ENCODE measurements at places on chromosomes 1 and 21.

DNA sequence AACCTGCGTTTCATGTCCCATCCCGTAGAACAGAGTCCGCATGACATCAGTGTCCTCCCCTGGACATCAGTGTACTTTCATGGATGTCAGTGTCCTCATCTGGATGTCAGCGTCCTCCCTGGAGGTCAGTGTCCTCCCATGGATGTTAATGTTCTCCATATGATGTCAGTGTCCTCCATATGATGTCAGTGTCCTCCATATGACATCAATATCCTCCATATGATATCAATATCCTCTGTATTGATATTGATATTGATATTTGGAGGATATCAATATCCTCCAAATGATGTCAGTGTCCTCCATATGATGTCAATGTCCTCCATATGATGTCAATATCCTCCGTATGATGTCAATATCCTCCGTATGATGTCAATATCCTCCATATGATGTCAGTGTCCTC, 284.9 kb downstream of the AJAP1 start:
- no peak for DNase-seq

- no peak for DNase-seq
Measured at GRCh38 chr21:17449701-17450100, 63.1 kb upstream of the CXADR start.

DNA sequence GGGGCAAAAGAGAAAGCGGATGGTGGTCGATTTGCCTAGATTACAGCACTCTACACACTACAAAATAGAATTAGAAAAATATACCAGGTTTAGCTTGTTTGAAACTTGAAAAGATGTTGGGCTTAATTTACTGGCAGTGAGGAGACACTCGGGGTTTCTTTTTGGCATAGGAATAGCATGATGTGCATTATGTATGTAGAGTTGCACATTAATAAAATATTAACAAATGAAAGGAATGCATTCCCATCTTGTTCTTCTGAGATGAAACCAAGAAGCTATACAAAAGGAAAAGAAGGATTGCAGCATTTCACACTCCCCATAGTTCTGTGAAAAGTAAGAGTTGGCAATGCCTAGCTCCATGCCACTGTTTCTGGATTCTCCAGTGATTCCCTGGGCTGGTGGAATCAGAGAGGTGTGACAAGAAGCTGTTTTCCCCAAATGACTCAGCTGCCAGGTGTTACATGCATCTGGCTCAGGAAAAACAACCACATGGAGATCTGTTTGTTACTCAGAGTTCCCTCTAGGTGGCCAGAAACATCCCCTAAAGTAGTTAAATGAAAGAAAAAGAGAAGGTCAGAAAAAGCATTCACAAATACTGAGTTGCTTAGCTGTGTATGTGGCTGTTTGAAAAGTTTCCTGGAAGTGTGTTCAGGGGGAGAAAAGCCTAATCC, 115.6 kb downstream of the UCK2 start:
- no peak for DNase-seq

- DNase-seq, result no peak
Measured at GRCh38 chr1:204465546-204466415, 28.8 kb downstream of the PIK3C2B start.

Data from activated CD4-positive, CD25-positive, alpha-beta regulatory T cell (primary cell).